ENCODE measurements at places on chromosomes 7 and 10.
A peak's percentile ranks its signal among the peaks of the same experiment; 100 is the strongest.

DNA sequence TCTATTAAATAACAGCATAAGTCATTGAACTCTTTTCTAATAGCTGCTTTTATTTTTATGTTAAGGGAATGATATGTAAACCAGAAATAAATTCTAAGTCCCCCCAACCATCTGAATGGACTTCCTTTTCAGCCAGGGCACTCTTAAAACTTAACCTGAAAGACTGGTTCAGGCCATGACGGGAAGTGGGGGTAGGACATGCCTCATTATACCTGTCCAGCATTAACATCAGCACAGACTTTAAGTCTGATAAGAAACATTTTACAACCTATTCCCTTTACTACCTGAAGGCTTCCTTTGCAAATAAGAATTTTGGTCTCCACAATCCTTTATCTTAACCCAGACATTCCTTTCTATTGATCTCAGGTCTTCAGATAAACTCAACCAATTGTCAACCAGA is 56.0 kb upstream of the CYP2C18 start:
- no peak for DNase-seq

GRCh38 chr7:154686305-154686704 is 316.6 kb downstream of the PAXIP1 start:
- DNase-seq, result no peak

- no peak for DNase-seq
These were observed 104.3 kb upstream of the PLXNA4 start for GRCh38 chr7:132680590-132680989.

- DNase-seq, result no peak
These were observed 102.7 kb downstream of the ANKRD26 start for GRCh38 chr10:26997610-26998009.

DNA sequence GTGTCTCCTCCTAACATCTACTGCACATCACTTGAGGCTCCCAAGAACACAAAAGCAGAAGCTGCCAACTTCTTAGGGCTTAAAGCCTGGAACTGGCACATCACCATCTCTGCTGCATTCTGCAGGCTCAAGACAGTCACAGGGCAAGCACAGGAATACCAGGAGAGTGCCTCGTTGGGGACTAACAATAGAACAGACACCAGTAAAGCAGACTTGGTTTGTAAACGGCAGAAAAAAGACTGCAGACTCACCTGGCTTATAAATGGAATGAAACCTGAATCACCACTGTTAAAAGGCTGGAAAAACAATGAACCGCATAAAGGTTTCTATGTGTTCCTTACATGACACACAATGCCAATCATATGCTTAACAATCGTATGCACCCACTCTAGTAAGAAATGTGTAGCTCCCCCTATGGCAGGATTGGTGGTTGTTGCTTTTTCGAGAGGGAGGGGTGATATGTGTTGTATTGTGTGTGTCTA is 12.8 kb downstream of the RHEB start:
- DNase-seq, result no peak

DNA sequence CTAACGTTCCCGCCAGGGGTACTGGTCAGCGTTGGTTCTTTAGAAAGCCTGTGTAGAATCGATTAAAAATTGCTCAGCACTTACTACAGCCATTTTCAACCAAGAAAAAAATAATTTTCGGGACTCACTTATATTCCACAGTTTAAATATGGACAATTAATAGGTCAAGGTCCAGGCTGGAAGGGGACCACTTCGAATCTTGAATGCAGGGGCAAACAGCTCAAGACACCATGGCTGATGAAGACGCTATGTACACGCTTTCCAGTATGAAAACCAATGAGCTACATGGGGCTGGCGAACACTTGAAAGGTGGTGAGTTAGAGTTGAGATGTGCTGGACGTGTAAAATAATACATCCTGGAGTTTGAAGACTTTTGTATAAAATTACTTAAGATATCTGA is 87.2 kb downstream of the PRKCQ start:
- no peak for DNase-seq

- DNase-seq, result no peak
These were observed 860.9 kb downstream of the XPNPEP1 start for GRCh38 chr10:109062371-109062770.

DNA sequence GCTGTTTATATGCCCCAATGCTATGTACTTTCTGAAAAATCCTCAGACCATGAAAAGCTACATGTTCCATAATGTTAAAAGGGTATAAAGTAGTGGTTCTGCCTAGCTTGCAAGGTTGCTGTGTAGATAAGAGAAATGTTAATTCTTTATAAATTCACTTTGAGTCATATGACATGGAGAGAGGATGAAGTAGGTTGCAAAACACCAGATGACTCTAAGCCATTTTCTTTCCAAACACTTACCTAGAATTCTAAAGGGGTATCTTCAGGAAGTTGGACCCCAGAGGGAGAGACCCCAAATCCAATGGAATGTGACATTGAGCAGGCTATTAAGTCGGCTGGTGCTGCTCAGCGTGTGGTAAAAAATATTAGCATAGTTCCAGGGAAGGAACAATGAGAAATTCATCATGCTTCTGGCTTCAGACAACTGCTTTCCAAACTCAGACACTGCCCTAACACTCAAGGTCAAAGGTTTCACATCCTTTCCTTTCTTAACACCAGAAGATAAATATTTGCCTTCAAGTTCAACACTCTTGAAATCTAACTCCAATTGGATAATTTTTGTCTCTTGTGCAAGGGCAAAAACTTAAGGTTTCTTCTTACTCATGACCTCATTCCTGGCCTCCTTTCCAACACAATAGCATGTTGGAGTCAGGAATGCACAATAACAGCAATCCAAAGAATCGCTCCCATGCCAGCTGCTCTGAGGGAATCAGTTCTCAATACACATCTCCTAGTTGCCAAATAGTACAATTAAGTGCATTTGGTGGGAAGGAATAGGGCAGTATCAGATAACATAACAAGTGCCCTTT is 100.7 kb upstream of the AFAP1L2 start:
- no peak for DNase-seq

GRCh38 chr7:50718876-50719275 is 63.8 kb downstream of the GRB10 start:
- no peak for DNase-seq

DNA sequence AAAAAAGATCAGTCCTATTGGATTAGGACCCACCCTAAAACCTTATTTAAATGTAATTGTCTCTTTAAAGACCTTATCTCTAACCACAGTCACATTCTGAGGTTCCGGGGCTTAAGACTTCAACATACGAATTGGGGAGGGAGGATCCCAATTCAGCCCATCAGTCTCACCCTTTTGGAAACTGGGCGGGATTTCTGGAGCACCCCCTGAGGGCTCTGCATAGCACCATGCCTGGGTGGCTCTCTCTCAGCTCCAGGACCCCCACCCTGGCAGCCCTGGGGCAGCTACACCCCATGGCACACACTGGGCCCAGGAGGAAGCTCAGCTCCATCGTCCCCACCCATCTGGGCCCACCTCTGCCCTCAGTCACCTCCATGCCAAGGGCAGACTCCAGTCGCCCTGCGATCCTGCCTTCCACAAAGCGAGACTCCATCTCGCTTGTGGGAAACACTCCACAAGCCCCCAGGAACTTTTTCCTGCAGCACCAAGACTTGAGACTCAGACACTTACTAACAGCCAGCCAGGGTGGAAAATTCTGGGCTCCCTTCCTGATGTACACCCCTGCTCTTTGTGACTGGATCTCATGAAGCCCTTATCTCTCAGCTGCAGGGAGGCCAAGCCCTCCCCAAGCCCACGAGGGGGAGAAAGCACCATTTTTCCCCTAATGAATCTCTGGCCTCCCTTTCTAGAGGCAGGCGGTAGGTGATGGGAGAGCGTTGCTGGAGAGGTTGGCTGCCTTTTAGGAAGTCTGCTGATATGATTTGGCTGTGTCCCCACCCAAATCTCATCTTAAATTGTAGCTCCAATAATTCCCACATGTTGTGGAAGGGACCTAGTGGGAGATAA is 90.8 kb upstream of the KDM7A start:
- no peak for DNase-seq

- DNase-seq, result no peak
These were observed 1046.2 kb downstream of the XPNPEP1 start for GRCh38 chr10:108877095-108877561.

GRCh38 chr10:79056736-79057391 is 11.9 kb upstream of the ZMIZ1 start:
- DNase-seq, result no peak

- DNase-seq, result no peak
These were observed 380.7 kb downstream of the TCERG1L start for GRCh38 chr10:130930821-130931220.

DNA sequence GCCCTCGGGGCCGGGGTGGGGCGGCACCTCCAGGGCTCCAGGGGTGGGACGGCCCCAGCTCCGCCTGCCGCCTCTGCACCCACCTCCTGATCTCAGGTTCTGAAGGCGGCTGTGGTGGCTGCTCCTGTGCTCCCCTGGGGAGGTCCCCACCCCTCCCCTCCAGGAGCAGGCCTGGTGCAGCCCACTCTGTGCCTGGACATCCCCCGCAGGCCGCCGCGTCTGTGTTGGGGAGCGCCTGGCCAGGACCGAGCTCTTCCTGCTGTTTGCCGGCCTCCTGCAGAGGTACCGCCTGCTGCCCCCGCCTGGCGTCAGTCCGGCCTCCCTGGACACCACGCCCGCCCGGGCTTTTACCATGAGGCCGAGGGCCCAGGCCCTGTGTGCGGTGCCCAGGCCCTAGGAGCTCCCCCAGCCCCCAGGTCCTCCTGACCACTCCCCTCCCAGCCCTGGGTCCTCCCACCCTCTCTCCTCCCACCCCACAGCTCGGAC is 5.5 kb downstream of the CYP2W1 start:
- DNase-seq, result no peak

DNA sequence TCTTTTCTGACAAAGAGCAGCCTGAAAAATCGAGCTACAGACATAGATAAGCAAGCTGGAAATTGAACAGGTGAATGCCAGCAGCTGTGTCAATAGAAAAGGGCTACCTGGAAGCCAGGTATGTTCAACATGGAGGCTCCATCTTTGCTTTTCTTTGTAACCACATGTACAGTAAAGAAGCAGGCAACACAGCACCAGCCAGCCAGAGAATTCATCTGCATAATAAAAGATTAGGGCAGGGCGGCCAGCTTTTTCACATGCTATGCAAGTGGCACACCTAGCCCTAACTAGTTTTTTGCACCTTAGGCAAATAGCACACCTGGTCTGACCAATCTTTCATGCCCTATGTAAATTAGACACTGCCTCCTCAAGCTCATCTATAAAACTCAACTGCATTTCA is 25.7 kb downstream of the COG5 start:
- DNase-seq, result no peak

- no peak for DNase-seq
These were observed 906.9 kb downstream of the PCDH15 start for GRCh38 chr10:53894145-53894544.

DNA sequence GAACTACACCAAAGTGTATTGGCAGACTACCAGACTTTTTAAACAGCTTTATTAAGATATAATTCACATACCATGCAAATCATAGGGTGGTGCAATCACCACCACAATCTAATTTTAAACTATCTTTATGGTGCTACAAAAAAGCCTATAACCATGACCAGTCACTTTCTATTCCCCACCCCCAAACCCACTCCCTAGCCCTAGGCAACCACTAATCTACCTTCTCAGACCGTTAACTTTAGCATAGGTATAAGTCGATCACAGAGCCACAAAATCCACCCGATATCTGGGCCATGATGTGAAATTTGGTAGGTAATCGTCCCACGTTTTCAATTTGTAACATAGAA is 536 bp upstream of the POM121 start:
- DNase-seq, result no peak

GRCh38 chr10:102714621-102715455 is at the start of gene SFXN2:
TSS of gene SFXN2 (plus strand) at chr10:102714636. CDS start at chr10:102726637, 12,001 bp downstream.
- peak; percentile 45 for DNase-seq

DNA sequence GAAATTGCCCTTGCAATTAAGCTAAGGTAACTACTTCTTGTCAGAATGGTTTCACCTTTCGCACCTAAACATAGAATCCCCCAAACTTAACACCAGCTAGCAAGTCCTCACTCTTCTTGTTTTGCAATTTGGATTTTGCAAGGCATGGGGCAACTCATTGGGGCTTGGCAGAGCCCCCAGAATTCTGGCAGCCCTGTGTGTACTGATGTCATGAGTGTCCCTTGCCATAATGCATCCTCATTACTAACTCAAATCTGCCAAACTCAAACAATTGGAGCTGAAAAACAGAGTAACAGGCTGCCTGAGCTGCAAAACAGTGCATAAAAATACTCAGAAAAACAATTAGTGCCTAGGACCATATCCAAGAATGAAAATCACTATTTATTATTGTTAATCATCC is 7.9 kb upstream of the XPNPEP1 start:
- DNase-seq, result no peak

- no peak for DNase-seq
These were observed 10.2 kb upstream of the BLNK start for GRCh38 chr10:96281444-96282029.

GRCh38 chr7:35991511-35992232 is 161.4 kb upstream of the EEPD1 start:
- DNase-seq, result no peak

- no peak for DNase-seq
These were observed 219.1 kb downstream of the VTI1A start for GRCh38 chr10:112666094-112666493.

- DNase-seq, result no peak
These were observed 41.3 kb downstream of the WNT2 start for GRCh38 chr7:117281562-117281961.

DNA sequence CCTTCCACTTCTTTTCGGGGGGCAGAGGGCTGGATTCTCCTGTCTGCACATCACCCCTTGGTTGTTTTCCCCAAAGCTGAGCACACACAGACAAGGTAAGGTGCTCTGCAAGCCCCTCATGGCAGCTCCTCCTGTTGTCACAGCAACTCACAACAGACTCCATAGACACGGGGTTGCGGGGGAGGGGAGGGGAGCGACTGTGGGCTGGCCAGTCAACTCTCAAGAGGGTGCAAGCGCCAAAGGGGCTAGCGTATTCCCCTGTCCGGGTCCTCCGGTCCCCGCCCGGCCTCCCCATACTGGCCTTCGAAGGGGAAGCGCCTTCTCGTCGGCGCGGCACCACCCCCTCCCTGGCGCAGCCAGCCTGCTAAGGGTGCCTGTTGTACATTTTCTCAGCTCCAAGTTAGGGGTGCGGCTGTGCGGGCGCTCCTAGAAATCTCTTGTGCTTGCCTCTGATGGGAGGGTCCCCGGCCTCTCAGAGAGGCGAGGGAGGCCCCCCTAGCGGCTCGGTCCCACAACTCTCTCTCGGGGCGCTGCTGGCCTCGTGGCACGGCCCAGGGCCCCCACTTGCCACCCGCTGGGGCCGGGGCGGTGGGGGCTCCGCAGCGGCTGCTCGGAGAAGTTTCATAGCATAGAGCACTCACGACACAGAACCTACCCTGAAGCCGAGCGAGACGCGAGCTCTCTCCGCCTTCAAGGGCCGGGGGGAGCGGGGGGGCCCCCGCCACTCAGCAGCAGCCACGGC is 498 bp downstream of the RHOBTB1 start:
- no peak for DNase-seq

- no peak for DNase-seq
These were observed 62.4 kb upstream of the WDR11 start for GRCh38 chr10:120788771-120789170.
